IPS DF 19.7 (cell line): ENCODE measurements at places on chromosomes 5 and 9.

DNA sequence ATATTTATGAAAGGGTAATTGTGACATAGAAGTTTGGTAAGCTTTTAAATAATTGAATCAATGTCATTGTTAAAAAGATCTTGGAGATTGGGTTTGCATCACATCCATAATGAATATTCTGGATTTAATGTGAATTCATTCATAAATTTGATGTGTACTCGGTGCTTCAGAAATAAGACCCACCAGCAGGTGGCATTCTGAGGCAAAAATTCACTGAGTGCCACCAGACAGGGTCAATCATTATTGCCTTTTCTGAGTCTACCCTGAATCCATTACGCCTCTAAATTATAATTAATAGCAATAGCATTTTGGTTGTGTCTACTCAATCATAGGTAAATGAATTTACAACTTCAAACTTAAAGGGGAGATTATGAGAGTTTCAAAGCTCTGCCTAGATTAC is 1.0 kb downstream of the TRPC7 start:
- DNase-seq: no peak

DNA sequence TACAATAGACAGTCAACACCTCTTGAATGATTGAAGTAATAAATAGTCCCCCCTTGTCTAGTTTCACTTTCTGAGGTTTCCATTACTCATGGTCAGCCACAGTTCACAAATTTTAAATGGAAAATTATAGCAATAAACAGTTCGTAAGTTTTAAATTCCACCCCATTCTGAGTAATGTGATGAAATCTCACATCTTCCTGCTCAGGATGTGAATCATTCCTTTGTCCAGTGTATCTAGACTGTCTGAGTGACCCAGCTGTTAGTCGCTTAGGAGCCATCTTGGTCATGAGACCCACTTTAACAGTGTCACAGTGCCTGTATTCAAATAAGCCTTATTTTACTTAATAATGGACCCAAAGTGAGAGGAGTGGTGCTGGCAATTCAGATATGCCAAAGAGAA is 311.6 kb upstream of the PRR16 start:
- DNase-seq: no peak

- DNase-seq: no peak
Measured at GRCh38 chr9:127862075-127863011, 7.9 kb upstream of the ENG start.

DNA sequence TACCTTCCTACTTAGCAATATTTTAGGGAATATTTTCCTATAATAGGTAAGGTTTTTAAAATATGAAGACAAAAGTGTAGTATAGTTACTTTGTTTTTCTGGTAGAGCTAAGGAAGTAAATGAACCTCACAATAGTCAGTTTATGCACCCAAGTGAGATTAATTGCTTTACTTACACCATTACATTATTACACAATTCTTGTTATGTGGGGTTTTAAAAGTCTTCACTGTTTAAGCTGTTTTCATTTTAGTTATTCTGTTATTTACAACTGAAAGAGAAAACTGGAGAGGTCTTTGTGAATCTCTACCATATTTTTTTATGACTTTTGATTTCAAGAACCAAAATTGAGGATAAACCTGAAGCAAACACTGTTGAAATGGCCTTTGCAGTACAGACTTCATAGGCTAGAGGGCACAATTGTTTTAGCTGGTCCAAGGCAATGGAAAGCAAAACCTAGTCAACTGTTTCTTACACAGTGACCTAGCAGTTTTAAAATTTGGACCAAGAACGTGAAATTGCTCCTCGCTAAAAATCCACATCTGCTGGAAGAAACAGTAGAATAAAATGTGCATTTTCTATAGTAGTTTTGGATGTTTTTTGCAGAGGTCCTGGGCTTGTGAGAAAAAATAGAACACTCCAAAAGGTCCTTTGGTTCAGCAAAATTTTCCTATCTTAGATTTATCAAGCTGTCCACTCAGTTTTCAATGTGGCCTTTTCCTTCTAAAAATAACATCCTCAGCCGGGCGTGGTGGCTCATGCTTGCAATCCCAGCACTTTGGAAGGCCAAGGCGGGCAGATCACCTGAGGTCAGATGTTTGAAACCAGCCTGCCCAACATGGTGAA is 66.4 kb upstream of the FER start:
- DNase-seq: no peak

DNA sequence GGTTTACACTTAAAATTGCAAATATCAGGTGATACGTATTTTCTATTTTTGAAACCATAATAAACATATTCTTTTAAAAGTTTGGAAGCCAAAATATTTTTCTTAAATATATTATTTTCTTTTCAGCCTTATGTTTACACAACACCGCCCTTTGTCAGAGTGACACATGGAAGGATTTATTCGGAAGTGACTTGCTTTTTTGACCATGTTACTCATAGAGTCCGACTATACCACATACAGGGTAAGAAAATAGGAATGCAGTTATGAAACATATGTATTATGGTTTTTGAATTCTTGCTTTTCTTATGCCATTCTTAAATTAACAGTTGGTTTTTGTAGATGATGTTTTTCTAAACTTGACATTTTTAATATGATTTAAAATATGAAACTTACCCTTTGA is 133.9 kb downstream of the MAN2A1 start:
- DNase-seq: no peak

DNA sequence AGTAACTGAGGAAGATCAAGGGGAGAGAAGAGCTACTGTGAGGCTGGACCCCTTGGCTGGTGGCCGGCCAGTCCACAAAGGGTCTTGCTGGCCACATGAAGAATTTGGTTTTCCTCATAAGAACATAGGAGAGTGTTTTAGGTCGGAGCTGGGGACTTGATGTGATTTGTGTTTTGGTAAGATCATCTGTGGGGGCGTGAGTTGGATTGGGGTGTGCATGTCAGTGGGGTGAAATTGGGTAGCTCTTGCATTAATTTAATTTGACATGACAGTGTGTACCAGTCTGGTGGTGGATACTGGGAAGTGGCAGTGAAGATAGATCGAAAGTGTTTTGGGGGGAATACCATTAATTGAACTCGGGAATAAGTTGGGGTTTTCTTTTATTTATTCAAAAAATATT is 8.6 kb downstream of the PAM start:
- DNase-seq: no peak

- DNase-seq: no peak
Measured at GRCh38 chr9:91937056-91937455, 13.0 kb downstream of the ROR2 start.

GRCh38 chr5:10162468-10162867 is 87.2 kb downstream of the ATPSCKMT start:
- no peak for DNase-seq

- no peak for DNase-seq
Measured at GRCh38 chr5:73709536-73710129, 83.6 kb downstream of the ARHGEF28 start.

GRCh38 chr5:155978850-155979249 is 348.1 kb upstream of the SGCD start:
- DNase-seq: no peak

DNA sequence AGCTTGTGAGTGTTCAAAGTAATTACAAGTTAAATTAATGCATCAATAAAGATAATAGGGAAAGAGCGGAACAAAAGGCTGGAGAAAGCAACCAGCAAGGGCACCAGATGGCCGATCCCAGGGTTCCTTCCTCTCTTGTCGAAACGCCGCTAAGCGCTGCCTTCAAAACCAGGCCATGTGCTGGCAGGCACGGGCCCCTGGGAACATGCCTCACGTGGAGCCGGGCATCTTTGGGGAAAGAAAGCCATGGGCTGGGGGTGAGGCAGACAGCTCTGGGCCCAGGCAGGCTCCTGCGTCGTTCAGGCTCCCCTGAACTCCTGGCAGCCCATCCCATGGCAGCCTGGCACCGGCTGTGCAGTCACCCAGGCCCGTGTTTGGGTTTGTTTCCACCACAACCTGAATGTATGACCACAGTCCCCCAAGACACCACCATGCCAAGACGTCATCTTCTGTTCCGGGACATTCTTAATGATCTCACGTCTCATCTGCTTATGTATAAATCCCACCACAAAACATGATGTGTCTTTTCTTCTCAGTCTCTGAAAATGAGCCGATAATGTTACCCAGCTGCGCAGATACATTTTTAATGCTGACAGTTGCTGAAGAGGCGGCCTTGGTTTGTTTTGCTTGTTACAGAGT is 110.4 kb upstream of the SARDH start:
- no peak for DNase-seq

DNA sequence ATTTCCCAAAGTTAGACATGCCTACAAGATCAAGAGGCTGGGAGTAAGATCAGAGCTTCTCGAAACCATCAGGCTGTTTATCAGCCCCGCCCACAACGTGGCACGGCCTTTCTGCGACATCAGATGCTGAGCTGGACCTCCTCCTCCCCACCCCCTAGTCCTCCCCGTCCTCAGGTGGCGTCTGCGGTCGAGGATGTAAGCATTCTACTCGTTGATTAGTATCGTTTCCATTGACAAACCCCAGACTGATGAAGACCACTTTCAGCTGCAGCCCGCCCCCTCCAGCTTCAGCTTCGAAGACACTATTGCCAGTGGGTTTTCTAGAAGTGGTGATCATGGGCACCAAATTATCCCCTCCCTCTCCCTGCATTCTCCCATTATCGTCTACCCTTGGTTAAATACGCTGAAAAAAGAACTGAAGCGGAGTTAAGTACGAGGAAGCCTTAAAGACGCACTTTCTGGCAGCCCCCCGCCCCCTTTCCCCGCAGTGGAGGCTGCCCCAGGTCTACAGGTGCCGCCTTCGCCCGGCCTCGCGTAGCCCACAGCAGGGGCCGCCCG is 1.1 kb downstream of the PPIC start:
- DNase-seq: no peak

DNA sequence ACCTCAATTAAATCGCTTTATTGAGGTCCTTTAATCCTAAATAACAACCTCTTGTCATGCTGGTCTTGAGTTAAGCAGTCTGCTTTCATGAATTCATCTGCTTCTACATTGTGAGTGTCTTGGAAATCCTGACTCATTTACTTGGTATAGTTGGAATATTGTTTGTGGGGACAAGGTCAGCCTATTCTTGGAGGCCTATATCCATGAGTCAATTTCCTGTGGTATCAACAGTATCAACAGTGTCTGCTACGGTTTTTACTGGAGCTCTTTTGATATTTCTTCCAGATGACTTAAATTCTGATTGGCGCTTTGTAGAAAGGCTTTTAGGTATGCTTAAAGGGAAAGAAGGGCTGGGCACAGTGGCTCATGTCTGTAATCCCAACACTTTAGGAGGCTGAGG is 71.2 kb upstream of the PARP8 start:
- DNase-seq: no peak

DNA sequence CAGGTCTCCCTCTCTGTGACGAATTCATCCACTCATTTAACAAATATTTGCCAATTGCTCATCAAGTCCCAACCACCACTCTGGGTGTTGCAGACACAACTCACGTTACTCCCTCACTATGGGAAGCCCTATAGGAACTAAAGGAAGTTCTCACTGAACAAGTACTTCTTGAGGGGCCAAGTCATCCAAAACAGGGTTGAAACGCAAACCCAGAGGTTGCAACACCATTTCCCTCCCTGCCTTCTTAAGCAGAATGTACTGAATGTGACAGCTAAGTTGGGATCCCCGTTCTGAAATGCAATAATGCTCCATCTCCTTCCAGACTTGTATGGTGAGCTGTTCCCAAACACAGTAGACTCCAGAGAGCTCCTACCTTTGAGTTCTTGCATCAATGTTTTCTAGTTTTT is 34.3 kb downstream of the EPB41L4B start:
- no peak for DNase-seq

DNA sequence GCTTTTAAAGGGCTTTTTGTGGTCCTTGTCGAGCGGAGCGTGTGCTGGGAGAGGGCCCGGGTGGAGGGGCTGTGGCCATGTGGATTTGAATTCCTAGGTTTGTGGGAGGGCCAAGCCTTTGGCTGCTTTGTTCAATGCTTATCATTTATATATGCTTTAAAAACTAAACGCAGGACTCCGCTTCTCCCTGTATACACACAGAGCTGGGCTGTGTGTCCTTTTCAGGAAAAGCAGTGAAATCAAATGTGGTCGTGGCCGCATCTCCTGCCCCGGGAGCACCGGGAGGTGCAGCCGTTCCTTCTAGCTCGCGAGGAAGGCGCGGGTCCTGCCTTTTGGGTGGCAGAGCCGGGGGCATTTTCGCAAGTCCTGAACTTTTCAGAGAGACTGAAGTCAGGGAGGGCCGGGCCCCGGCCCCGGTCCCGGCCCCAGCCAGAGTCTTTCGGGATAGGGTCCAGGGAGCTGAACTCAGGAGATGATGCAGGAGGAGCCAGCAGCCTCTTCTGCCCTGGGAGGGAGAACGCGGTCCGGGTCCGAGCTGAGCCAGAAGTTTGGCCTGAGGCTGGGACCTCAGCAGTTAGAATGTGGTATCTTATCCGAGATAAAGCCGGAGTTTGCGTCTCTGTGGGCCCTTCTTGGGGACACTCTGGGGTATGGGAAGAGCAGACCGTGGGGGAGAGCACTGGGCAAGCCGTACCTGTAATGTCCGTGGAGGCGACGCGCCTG is 158.8 kb downstream of the C9orf152 start:
- no peak for DNase-seq
